Activated naive CD8-positive, alpha-beta T cell treated with anti-CD3 and anti-CD28 coated beads, Interleukin-2, amount 50 U/mL, for 16 hours (primary cell): ENCODE measurements at places on chromosomes 1 and 21.

DNA sequence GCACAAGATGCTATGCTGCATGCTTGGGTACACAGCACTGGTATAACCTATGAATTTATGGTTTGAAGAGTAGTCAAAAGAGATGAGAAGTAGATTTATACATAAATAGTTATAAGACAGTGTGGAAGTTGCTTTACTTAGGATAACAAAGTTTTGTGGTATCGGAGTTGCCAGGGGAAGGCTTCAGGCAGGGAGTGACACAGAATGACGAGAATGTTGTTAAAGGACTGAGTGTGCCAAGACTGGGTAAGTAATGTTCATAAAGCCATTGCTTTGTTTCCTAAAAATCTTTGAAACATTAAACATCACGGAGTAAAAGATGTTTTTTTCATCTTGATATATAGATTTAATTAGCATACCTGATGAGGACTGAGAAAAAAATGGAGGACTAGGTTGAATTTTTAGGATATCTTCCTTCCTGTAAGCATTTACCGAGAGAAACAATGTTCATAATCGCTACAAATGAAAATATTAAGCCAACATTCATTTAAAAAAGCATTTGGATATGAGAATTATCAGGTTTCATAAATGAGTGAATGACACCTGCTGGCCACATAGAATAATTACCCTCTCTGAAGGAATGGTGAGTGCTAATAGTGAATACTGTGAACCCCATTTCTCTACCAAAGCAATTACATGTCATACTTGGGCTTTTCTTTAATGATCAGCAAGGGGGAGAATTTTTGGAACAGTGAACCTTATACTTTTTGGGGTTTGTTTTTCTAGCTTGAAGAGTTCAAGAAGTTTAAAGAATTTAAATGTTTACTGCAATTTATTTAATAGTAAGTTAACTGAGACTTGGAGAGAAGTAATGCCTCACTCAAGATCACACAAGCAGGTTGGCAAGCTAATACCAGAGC, 28.4 kb downstream of the EXTL2 start:
- no peak for DNase-seq

- no peak for DNase-seq
Measured at GRCh38 chr1:165129568-165130164, 226.8 kb downstream of the LMX1A start.

GRCh38 chr1:82879701-82880305, 1079.1 kb downstream of the ADGRL2 start:
- no peak for DNase-seq

GRCh38 chr21:41653954-41654491, 112.8 kb downstream of the RIPK4 start:
- DNase-seq = no peak

GRCh38 chr1:25338188-25338981, at the start of gene TMEM50A:
TSS of gene TMEM50A (plus strand) at chr1:25338334. CDS start at chr1:25340487, 2,153 bp downstream.
- peak; percentile 72 for DNase-seq

DNA sequence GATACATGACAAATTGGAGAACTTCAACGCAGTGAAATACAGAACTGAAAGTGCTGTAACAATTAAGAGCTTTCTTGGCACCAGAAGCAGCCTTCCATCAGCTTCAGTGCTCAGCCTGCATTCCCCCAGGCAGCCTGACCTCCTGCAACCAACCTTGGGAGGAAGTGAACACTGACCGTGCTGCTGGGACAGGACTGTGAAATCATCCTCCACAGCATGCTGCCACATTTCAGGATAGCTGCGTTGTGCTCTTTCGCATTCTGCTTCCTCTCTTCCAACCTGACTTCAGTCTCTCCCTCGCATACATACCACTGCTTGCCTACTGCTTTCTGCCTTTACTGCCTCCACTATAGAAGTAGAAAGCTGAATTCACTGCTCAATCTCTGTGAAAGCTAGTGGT, 388.6 kb downstream of the RWDD3 start:
- DNase-seq = no peak

- no peak for DNase-seq
Measured at GRCh38 chr21:34925597-34925996, 123.5 kb downstream of the RUNX1 start.

- no peak for DNase-seq
Measured at GRCh38 chr1:16405441-16405840, 31.8 kb downstream of the SPATA21 start.
